ENCODE measurements at places on chromosomes 1 and 21.

- DNase-seq, result no peak
These were observed 276.9 kb upstream of the SNX7 start for GRCh38 chr1:98384461-98385141.

DNA sequence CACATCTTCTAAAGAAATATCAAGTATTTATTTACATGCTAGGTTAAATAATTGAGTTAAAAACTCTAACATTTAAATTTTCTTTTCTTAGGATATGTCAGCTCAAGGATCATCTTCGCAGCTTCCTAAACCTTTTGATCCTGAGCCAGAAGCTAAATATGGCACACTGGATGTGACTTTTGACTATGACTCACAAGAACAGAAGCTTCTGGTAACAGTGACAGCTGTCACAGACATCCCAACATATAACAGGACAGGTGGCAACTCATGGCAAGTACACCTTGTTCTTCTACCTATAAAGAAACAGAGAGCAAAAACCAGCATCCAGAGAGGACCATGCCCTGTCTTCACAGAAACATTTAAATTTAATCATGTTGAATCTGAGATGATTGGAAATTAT lies 132.7 kb upstream of the SERTAD4 start:
- no peak for DNase-seq

DNA sequence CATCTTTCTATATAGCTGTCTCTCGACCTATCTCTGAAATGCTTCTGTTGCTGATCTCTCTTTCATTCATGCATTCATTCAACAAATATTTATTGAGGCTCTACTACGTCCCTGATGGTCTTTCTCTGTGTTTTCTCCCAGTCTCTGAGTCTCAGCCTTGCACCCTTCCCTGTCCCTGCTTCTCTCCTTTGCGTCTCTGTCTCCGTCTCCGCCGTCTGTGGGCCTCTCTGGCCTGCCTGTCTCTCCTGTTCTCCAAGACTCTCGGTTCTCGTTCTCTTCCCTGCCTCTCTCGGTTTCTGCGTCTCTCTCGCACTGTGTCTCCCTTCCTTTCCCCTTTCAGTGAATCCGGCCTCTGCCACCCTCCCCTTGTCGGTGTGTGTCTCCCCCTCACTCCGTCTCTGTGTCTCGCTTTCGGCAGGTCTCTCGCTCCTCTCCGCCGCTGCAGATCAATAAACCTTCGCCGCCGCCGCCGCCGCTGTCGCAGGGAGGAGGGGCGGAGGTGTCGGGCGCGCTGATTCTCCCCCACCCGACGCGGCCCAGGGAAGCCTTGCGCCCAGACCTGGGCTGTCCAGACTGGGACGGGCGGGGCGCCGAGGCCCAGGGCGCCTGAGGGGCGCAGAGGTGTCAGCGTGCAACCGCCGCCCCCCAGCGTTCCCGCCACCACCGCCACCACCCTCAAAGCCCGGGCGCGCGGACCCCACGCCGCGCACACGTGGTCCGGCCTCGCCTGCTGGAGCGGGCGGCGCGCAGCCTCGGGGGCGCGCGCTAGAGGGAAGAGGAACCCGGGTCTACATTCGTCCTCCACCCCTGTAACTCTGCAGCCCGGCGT lies 3.0 kb downstream of the EFNA3 start:
- DNase-seq, result no peak

- no peak for DNase-seq
These were observed 99.5 kb upstream of the BMP8A start for GRCh38 chr1:39391691-39392679.

DNA sequence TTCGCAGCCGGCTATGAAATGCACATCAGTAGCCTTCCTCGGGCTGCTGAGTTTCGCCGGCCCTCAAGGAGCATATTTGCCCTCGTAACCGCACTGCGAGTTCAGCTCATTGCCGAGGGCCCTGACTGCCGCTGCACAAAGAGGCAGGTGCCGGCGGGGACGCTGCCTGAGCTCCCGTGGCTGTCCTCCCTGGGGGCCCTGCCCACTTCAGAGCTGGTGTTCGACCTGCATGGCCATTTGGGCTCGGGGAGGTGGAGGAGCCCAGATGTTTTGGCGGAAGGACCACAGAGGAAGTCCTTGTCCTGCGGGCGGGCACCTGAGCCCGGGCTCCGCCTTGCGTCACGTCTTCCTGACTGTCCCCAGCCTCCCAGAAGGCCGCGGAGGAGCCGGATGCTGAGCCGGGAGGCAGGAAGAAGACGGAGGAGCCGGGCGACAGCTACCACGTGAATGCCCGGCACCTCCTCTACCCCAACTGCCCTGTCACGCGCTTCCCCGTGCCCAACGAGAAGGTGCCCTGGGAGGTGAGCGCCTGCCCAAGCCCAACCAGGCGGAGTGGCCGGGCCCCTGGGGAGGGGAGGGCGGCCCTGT lies 29.9 kb upstream of the LRRC3 start:
- DNase-seq, result no peak

GRCh38 chr1:12173631-12174121 lies 6.9 kb downstream of the TNFRSF1B start:
- peak; percentile 62 for DNase-seq

DNA sequence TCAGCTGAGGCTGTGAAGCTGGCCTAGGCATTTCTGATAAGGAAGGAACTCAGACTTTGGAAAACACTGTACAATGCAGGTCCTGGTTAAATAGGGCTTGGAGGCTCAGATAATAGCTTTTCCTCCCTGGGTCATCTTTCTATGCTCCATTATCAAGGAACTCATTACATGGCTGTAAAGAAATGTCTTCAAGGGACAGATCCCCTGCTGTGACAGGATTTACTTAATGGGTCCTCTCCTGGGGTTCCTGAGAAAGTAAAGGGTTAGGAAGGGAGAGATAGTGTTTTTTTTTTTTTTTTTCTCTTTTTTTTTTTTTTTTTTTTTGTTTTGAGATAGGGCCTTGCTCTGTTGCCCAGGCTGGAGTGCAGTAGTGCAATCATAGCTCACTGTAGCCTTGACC lies 14.1 kb upstream of the SVBP start:
- no peak for DNase-seq

GRCh38 chr1:110024613-110025012 lies 9.8 kb upstream of the STRIP1 start:
- DNase-seq, result no peak

DNA sequence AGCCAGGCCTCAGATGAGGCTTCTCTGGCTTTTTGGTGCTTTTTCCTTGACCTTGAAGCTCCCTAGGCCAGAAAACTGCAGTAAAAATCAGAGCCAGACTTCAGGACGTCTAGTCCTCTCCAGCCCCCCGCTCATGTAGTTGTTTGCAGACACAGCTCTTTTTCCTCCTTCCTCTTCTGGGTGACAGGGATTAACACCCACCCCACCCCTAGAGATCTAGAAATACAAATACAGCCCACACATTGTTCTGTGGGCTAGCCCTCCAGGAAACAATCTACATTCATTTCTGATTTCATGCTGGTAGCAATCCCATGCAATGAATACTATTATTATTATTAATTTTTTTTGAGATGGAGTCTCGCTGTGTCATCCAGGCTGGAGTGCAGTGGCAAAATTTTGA lies 9.9 kb upstream of the CLSTN1 start:
- DNase-seq, result peak; percentile 23

DNA sequence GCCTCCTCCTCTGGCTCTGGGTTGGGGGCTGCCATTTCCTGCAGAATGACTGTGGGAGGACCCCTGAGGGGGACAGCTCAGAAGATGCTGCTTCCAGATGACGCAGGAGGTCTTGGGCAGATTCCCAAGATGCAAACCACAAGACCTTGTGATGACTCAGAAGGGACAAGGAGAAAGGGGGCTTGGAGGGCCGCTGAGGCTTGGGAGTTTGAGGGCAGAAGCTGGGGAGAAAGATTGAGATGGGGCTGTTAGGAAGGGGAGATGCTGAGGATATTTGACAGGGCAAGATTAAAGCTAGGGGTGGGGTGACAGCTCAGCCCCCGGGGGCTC lies 7.5 kb downstream of the PTPRU start:
- no peak for DNase-seq

DNA sequence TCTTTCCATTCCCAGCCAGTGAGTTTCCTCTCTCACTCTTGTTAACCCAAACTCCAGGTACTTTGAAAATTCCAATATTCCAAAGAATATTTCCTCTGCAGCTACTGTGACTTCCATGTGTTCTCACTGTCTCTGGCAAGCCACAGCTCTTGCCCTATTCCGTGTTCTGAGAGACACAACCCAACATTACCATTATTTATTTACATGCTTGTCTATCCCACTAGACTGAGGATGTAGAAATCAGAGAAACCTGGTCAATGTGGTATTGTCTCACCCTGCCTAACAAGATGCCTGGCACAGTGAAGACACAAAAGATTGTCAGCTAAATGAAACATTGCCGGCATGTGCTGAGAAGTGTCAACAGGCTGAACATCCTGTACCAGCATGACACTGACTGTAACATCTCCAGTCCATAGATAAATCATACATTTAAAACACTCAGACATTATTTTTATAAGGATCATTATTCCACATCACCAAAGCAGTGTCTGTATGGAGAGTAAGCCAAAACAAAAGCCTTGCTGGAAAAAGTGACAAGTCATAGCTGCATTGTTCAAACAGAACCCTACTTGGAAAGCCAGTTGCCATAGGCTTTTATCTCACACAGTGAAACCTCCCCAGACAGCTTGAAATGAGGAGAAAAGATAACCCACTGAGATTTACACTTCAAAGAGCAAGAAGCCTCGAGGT lies 72.3 kb downstream of the SIPA1L2 start:
- DNase-seq, result no peak
